H7 (cell line): ENCODE measurements at places on chromosomes 2 and 18.

DNA sequence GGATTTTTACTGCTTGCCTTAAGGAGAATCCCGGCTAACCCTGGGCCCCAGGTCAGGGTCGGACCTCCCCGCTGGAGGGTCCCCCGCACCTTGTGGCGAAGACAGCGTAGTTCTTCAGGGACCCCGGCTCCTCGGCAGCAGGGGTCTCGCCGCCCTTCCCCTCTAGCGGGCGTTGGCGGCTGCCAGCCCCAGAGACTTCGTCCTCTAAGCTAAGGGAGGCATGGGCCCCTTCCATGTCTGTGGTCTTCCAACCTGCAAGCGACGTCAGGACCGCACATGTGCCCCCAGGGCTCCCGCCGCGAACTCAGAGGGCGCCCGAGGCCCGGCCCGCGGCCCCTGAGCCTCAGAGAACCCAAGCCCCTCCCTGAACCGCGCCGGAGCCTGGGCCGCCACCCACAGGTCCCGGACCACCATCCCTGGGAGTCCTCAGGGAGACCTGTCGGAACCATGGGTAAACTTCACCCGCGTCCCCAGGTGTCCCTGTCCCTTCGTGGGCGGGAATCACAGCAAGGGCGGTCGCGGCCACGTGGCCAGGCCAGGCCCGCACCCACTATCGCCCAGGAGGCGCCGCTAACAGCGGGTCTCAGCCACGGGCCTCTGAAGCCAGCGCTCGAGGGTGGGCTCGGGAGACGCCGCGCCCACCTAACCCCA lies 562 bp downstream of the ANKMY1 start:
- peak; percentile 70 for DNase-seq

DNA sequence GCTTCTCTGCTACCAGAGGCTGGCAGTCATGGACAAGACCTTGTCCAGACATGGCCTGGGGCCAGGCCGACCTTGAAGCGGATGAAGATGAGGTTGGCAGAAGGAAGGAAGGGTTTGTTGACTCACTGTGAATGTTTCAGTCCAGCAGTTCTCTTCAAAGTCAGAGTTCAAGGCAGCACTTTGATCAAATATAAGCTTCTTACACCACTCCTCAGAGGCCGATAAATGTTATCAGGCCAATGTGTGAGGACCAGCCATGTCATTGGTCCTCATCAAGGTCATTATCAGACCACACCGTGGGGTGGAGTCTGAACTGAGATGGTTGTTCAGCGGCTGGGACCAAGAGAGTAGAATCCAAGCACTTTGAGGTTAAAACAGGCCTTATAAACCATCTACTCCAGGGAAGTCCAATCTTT lies 35.5 kb downstream of the QPCT start:
- no peak for DNase-seq

GRCh38 chr2:172082944-172083627 lies 2.2 kb upstream of the DLX1 start:
- DNase-seq: peak; percentile 68

DNA sequence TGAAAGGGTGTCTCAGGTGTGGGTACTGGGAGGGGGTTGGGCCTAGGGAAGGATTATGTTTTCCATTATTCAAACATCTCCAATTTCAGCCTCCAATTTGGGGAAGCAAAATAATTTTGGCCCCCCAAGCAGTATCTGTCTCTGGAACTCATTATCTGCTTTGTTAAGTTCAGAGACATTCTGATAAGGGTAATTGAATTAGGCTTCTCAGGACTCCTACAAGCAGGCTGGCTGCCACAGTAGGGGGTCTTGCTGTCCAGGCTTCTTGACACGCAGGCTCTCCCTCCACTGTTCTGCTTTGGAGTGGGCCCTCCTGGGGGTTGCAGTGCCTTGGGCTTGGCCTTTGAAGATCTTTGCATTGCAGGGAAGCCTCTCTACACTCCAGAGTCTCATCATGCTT lies 108.1 kb upstream of the SIX2 start:
- DNase-seq: no peak

GRCh38 chr18:59360381-59360780 lies 1.3 kb upstream of the LMAN1 start:
- no peak for DNase-seq

- no peak for DNase-seq
These were observed 26.4 kb upstream of the PAX8 start for GRCh38 chr2:113305146-113305545.

GRCh38 chr18:10312326-10313015 lies 142.0 kb upstream of the APCDD1 start:
- DNase-seq: no peak
